ENCODE measurements at places on chromosomes 11 and 22.

DNA sequence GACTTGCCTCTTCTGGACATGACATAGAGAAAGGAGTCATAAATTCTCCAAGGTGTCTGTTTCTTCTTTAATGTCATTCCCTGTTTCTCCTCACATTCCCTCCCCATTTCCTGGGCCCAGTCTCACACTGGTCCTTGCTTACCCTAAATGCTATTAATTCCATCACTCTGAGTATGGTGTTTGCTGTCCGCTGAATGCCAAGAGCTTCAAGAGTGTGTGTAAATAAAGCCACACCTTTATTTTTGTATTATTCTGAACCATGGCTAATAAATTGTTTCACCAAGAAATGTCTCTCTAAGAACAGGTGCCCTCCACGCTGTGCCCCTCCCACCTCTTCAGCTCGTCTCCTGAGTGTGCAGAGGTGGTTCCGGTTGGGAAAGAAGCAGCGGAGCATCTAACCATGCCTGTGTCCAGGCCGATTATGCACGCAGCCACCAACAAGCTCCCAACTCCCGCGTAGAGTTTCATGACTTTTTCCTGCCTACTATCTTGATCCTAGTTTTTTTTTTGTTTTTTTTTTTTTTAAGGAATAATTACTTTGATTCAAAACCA, 8.6 kb downstream of the TMEM121B start:
- no peak for DNase-seq

GRCh38 chr22:49505337-49506009, 322.2 kb downstream of the BRD1 start:
- no peak for DNase-seq

DNA sequence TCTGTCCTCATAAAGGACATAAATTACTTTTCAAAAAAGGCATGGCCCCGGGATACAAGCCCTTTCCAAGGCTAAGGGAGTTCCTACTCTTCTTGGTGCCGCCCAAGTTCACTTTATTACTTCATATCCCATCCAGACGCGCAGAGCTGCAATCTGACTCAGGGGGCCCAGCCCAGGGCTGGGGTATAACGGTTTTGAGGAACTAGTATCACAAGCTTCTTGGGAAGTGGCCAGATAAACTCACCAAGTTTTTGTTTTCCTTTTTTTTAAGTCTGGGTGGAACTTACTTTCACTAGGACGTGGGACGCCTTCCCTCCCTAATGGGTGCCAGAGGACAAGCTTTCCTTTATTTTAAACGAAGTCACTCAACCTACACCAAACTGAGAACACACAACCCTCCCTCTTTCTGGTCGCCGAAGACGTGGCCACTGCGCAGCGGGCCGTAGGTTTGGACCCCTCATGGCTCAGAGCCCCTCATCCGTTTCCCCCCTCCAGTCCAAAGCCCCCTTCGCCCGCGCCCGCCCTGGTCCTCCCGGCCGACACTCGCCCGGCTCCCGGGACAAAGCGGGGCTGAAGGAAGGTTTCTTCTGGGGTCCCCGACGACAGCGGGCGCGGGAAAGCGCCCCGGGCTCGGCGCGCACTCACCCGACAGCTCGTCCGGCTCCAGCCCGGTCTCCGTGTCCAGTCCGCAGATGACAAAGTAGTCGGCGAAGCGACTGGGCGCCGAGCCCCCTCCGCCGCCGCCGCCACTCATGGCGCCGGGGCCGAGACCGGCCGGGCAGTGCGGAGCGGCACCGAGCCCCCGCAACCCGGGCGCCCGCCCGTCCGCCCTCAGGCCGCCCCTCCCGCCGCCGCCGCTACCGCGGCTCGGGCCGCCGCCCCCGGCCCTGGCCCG, 587 bp downstream of the DENND5A start:
- no peak for DNase-seq

- no peak for DNase-seq
Measured at GRCh38 chr11:126888115-126888712, 112.4 kb downstream of the KIRREL3 start.

DNA sequence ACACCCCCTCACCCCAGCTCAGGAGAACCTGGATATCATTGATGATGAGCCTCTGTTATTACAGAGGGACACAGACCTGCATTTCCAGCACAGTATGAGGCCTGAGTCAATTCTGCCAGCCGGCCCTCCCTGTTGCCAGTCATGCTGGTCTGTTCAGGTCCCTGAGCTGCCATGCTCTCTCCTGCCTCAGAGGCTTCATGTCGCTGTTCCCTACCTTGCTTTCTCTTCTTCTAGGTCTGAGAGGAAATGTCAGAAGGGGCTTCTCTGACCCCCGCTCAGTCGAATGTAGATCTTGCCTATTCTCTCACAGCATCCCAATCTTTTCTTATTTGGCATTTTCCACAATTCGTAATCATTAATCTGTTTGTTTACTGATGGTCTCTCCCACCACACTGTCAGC, 21.8 kb upstream of the ABCC8 start:
- no peak for DNase-seq

DNA sequence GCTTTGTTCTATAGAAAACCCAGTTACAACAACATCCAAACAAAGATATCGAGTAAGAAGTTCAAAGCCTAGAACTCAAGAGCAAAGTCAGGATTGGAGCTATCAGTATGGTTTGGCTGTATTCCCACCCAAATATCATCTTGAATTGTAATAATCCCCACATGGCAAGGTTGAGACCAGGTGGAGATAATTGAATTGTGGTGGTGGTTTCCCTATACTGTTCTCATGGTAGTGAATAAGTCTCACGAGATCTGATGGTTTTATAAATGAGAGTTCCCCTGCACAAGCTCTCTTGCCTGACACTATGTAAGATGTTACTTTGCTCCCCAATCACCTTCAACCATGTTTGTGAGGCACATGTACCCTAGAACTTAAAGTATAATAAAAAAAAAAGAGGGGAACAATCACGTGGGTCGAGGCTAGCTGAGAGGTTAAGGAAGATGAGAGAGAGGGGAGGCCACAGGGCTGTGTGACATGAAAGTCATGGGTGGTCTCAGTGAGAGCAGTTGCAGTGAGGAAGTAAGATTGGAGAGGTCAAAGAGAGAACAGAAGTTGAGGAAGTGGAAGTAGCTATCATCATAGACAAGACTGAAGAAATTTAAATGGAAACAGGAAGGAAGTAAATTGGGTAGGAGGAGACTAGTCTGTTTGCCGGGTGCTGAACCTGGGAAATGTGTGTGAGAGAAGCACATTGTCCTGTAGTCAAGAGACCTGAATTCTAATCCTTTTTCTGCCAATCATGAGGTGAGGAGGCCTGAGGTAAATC, 80.1 kb upstream of the CD44 start:
- DNase-seq, result no peak

GRCh38 chr11:30107899-30108298, 91.1 kb upstream of the KCNA4 start:
- no peak for DNase-seq

DNA sequence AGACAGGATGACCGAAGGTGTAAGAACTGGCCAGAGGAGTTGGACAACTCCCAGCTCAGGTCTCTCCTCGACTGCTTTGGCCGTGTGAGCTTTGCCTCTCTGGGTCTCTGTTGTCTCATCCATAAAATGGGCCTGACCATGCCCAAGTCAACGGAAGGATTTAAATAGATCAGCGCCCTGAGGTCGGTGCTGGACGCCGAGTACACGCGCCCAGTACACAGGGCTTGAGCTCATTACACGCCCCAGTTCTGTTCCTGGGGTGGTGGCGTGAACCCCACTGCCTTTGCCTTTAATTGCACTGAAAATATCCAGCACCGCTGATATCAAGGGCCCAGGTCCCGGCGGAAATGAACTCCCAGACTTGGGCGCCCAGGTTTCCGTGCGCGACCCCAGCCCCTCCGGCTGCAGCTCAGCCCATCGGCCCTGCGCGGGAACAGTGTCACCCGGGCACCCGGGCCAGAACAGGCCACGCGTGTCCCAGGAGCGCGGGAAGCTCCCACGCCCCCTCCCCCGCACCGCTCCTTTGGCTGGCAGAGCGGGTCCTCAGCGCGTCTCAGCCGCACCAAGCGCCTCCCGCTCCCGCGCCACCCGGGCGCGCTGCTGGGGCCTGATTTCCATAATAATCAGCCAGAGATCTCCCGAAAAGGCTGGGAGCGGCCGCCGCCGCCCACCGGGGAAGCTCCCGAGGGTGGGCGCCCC, 42.2 kb downstream of the CYTH4 start:
- no peak for DNase-seq

DNA sequence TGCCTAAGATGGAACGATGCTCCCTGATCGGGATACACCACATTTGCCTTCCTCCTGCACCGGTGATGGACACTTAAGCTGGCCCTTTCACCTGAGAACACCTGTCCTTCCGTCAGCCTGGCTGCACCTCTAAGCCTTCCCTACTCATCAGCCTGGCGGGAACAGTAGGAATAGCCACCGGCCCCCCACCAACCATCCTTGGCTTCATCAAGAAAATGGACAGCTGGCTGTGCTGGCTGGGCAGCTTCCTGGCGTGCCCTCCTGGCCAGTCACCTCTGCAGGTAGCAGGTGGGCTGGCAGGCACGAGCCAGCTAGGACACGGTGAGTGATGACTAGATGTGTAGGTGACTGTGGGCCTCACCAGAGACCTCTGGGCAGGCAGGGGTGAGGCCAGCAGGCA, 142.8 kb downstream of the CTTN start:
- no peak for DNase-seq

DNA sequence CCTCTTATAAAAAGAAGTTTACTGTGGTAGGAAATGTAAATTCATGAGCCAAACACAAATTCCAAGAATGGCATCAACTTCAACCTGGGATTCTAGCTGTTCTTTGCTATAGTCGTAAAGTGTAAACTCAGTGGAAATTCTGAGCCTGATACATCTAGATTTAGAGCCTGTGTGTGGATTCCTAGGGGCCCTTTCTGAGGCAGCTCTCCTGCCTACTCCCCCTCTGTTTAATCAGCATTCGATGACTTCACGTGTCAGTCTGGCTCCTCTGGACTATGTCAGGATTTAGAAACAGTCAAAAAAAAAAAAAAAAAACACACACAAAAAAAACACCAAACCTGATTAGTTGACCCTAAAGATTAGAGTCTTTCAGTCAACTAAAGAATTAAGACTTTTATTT, 93.1 kb upstream of the SC5D start:
- no peak for DNase-seq

DNA sequence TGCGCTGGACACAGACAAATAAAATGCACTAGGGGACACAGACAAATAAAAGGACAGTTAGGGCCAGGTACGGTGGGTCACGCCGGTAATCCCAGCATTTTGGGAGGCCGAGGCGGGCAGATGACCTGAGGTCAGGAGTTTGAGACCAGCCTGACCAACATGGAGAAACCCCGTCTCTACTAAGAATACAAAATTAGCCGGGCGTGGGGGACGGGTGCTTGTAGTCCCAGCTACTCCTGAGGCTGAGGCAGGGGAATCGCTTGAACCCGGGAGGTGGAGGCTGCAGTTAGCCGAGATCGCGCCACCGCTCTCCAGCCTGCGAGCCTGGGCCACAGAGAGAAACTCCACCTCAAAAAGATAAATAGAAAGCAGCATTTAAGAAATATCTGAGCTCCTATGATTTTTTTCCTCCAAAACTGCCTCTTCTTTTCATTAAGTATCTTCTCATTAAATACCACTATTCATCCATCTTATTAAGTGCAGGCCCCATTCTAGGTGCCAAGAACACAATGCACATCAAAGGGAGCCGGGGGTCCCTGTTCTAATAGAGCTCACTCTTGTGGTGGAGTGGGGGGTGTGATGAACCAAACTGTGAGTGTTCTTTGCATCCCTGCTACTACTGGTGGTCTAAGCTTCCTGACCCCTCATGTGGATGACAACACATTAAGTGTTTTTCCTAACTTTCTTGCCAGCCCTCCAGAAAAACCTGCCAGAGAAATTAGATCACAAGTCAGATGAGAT, 766 bp upstream of the ZNHIT2 start:
- no peak for DNase-seq

GRCh38 chr11:103546236-103546635, 437.0 kb downstream of the DYNC2H1 start:
- no peak for DNase-seq

- no peak for DNase-seq
Measured at GRCh38 chr22:22714600-22715335, 70.4 kb downstream of the GGTLC2 start.

- DNase-seq, result no peak
Measured at GRCh38 chr22:41816241-41816640, 15.8 kb downstream of the CCDC134 start.

- no peak for DNase-seq
Measured at GRCh38 chr11:118929501-118930093, 3.9 kb upstream of the BCL9L start.

DNA sequence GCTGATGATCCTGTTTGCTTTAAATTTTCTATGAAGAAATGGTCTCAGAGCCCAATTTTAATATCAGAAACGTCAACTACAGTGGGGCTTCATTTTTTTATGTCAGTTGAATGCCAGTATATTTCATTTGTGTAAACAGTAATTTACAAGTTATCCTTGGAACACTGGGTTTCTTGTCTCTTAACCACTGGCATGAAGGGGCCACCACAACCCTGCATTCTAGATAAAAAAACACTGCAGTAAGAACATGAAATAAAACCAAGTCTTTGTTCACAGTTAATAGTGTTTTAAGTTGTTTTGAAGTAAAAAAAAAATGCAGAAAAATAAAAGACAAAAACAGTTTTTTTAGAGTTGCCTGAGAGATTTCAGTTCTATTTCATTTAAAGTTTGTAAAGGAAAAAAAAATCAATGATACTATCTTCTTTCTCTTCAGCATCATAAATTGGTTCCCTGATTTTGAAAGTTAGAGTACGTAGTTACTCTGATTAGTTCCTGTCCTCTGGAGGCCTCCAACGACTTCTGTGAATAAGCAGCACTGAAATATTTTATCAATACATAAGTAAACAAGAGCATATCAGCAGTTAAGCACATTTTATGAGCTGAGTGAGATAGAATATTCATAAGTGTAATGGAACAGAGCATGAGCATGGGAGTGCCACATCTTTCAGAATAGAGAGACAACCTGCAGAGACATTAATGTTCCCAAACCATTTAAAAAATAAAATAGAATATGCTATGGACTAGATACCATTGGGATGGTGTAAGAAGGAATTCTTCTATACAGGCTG, 7.8 kb upstream of the DDI1 start:
- no peak for DNase-seq

DNA sequence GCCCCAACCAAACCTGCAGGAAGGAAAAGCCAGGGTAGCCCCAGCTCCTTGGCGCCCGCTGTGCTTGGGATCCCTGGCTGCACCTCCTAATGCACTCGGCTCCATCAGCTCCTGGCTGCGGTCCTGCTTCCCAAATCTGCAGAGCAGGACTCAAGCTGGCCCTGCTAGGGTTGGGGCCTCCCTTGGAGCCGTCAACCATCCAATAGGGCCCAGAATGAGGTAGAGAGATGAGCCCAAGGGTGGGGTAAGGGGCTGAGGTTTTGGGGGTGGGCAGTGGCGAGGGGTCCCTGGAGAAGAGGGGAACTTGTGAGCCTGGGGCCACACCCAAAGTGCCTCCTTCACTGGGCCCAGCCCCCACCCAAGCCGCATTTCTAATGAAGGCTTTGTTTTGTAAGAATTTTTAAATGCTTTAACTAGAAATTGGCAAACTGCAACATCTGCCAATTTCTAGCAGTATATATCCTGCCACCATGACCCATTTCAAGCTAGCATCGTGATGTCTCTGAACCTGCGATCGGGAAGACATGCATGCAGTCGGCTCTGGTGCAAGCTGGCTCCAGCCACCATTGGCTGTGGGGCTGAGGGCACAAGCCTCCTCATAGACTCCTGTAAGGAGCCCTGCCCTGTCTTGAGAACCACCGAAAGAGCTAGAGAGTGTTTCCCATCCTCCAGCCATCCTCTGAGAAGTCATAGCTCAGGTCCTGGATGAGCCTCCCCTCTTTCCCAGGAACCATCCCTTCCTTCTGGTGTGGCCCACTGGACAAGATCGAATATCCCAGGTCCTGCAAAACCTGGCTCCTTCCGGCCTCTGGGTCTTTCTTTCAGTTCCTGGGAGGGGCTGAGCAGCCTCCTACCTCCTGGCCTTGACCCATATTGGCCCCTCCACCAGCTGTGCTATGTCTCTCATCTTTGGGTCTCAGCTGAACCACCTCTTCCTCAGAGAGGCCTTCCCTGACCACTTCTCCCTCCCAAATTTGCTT, 15.5 kb downstream of the C1QTNF6 start:
- no peak for DNase-seq
